Activated T-helper 1 cell treated with anti-CD3 and anti-CD28 coated beads, Interleukin-2, amount 50 U/mL, for 16 hours (primary cell): ENCODE measurements at places on chromosomes 5 and 9.

DNA sequence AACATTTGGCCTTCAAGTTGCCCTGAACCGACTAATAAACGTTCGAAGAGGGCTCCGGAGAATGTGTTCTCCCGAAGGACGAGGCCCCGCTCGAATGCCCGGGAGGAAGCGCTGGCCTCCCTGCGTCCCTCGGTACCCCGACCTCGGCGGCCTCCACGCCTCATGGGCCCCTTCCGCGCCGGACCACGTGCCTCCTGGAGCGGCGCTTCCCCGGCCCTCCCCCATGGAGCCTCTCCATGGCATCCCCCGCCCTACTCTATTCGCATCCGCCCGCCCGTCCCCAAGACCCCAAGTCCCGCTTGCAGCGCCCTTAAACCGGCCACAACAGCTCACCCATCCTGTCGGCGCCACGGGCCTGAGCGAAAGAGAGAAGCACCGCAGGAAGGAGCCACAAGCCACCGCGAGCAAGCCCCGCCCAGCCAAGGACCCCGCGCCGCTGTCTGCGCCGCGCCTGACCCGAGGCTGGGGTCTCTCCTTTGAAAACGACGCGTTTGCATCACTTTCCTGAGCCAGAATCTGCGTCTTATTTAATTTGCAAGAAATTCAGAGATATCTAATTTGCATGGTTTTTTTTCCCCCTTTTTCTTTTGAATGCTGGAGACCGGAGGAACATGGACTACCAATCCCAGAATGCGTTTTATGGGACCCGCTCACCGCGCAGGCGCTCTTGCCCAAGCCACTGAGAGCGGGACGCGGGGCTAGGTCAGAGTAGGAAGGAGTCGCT, at the start of gene RPS23:
Gene RPS23, minus strand, starts transcription at position 368 of the 724 bp plus-strand sequence. Its CDS starts 31 bp downstream, at position 337.
- peak; percentile 67 for DNase-seq

DNA sequence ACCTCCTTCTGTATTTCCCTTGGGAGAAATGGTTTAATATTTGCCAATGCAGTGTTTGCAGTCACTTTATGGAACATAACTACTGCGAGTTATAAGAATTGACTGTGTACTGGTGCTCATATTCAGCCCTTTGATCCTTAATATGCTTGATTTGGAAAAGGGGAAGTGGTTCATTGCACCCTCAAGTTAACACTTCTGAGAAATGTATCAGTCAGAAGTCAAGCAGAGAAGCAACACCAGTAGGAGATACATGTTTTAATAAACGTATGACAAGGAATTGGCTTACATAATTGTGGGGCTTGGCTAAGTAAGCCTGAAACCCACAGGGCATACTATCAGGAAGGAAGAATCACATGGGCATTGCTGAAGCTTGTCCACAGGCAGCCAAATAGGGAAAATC, 131.0 kb upstream of the SPRY4 start:
- DNase-seq, result no peak

GRCh38 chr9:35172878-35173277, 11.1 kb downstream of the UNC13B start:
- DNase-seq, result no peak

DNA sequence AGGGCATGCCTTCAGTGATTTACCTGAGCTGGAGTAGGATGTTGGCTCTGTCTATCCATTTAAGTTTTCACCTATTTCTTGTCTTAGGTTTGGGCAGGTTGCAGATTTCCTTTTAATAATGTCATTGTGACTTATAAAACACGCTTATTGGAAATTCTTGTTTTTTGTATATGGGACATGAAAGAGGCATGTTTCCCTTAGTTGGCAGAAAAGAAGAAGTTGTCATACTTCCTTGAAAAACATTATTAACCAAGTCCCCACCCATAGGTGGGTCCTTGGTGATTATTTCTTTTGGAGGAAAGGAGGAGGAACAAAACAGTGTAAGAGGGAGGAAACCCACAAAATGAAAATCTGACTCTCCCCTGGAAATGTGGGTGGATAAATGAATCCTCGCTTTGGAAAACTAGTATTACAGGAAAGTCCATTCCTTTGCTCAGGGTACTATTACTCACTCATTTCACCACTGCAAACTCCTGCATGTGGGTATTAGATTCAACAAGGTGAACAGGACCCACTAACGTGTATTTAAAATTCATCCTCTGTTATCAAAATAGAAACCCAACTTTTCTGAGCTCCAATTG, 9.3 kb downstream of the CER1 start:
- DNase-seq, result no peak
